ENCODE measurements at places on chromosomes 4 and X. TPM values are rescaled to one million over a fixed set of nuclear protein-coding genes. Genes with fewer than 3 reads are reported as not detected.

MAGEA1 gene
- total RNA-seq = not detected

TRAM1L1 gene
- total RNA-seq = 5.0 TPM

DNASE1L1 gene
- 13.9 TPM for total RNA-seq

CTBP1 gene
- 249 TPM for total RNA-seq

TIMP1 gene
- total RNA-seq = 460 TPM

ETNPPL gene
- not detected for total RNA-seq

GYPB gene
- total RNA-seq = not detected

RBMXL3 gene
- total RNA-seq = not detected

CORIN gene
- total RNA-seq = under 0.01 TPM

CT45A10 gene
- not detected for total RNA-seq

MTTP gene
- total RNA-seq = 0.26 TPM

CT83 gene
- total RNA-seq = not detected

MGARP gene
- total RNA-seq = 12.3 TPM

RHOH gene
- not detected for total RNA-seq

CXorf49 gene
- total RNA-seq = not detected

MAGEE1 gene
- total RNA-seq = 1.2 TPM

MTMR8 gene
- total RNA-seq = 1.0 TPM

GNRHR gene
- total RNA-seq = not detected

SPIN4 gene
- 1.3 TPM for total RNA-seq

SCD5 gene
- total RNA-seq = 10.5 TPM

GIMD1 gene
- not detected for total RNA-seq

AVPR2 gene
- total RNA-seq = not detected

SPATA18 gene
- 17.7 TPM for total RNA-seq

RPA4 gene
- total RNA-seq = 1.2 TPM

NXF2 gene
- not detected for total RNA-seq

KLB gene
- total RNA-seq = not detected

NPNT gene
- total RNA-seq = 20.3 TPM

ARSJ gene
- total RNA-seq = 30.8 TPM

ARMCX6 gene
- 32.9 TPM for total RNA-seq

POF1B gene
- total RNA-seq = not detected

AMTN gene
- not detected for total RNA-seq

SHROOM2 gene
- total RNA-seq = under 0.01 TPM

GJB1 gene
- not detected for total RNA-seq

SMIM43 gene
- 0.83 TPM for total RNA-seq

NUDT9 gene
- total RNA-seq = 18.8 TPM

SULT1B1 gene
- total RNA-seq = not detected

PAPSS1 gene
- total RNA-seq = 59.9 TPM

SLC38A5 gene
- 21.8 TPM for total RNA-seq

S100G gene
- not detected for total RNA-seq

Measured in fibroblast of lung (primary cell).